Gastroesophageal sphincter (tissue), 4 donors: ENCODE measurements at places on chromosomes 7 and 10. TPM values are rescaled to one million over a fixed set of nuclear protein-coding genes. Genes with fewer than 3 reads are reported as not detected.
A peak's percentile ranks its signal among the peaks of the same experiment; 100 is the strongest.

GPR26 gene
- not detected for total RNA-seq

CYP3A4 gene
- not detected for total RNA-seq

DNA sequence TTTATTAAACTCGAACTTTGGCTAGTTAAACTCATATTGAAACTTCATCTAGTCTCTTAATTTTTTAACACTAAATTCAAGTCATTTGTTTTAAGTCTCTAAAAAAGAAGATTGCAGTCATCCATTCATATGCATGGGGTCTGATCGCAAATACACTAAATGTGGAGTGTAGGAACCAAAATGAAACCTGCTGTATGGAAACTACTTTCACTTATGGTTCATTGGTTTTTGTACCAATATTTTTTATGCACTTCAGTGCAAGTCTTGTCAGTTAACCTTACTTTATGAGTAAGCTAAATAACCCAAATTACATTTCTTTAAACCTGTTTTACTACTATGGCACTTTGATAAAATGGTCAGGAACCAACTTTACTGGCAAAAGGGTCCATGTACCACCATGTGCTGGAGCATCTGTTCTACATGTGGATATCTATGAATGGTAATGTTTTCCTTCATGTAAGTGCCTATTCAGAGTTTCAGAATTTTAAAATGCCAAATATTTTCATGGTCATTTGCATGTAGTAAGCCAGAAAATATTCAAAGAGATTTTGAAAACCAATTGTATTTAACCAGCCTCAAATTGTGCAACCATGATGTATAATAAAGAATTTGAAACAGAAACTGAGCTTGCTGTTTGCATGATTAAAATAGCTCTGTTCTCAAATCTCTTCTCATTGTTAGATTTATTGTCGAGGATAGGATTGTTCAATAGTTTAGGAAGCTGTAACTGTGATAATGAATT, 7.6 kb upstream of the SUPV3L1 start:
- no peak for ATAC-seq

- ATAC-seq: no peak
Observed at GRCh38 chr10:77989081-77989724, 40.1 kb downstream of the POLR3A start.

- no peak for ATAC-seq
Observed at GRCh38 chr7:26461518-26461917, 169.9 kb downstream of the SNX10 start.

DNA sequence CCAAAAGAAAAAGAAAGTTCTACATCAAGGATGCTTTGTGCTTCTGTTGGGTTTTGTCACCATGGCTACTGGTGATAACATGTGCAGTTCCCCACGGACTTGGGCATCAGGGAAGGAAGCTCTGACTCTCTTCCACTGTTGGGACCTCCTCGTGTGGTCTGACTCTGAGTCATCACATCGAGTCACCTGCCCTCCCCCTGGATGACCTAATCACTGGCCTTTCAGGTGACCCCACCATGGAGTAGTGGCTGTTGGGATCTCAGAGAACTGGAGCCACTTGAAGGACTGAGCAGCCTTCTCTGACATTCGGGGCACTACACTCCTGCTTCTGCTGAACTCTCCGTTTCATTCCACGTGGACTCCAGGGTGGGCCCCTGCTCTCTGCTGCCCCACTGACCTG, 60.8 kb upstream of the DOCK1 start:
- ATAC-seq: no peak

DNA sequence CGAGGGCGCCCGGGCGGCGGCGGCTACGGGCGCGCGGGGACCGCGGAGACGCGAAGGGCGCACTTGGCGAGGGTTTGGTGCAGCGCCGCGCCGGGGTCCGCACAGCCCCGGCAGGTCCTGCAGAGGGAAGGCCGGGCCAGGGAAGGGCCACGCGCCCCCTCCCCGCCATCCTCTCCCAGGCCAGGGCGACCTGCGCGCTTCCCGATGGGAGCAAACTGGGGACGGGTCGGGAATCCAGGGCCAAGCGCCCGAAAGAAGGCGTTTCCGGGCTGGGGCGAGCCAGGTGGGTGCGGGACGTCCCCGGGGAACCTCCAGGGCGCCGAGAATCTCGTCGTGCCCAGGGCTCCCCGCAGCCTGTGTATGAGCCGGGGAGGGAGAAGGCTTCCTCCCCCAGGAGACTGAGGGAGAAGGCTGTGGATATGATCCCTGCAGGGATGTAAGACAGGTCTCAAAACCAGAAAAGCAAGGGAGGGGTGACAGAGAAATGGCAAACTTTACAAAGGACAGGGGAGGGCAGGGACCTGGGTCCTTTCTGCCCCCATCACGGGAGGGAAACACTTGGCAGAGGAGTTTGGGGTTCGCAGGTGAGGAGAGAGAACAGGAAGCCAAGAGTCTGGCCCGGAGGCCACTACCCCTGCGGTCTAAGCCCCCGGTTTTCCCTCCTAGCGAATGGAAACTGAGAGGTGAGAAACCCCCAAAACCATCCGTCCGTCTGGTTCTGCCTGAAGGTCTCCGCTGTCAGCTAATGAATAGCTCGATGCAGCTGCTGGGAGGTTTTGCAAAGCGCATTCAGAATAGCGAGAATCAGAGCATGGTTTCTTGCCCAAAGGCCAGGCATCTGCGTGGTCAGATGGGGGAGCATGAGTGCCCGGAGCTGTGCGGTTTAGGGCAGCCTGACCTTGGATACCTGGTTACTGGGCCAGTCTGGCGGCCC, 674 bp downstream of the AMZ1 start:
- ATAC-seq: peak; percentile 8

DNA sequence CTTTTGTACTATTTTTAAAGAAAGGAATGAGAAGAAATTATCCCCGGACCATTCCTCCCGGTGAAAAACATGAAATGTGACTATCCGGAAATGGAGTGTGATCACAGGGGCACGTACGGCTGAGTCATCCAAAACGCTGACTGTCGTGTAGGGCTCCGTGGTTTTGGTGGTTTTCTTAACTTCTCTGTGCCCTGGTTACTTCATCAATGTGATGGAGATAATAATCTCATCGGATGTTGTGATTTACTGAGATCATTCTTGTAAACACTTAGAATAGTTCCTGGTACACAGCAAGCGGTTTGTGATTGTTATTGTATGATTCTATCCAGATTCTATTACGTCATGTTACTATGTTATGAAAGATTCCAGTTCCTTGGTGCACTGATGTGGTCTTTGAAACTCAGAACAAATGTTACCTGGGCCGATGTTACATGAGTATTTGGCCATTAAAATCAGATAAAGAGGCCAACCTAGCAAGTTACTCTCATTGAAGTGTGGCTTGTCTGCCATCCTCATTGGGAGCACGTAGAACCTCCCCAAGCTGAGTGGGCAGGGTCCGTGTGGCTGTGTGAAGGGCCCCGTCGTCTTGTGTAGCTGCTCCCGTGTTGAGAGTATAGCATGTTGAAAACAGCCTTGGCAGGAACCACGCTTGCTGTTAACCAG, 99.5 kb downstream of the CAMK1D start:
- ATAC-seq: peak; percentile 55

PON2 gene
- total RNA-seq: 59.2 TPM

EMX2 gene
- total RNA-seq: 0.32 TPM

DNA sequence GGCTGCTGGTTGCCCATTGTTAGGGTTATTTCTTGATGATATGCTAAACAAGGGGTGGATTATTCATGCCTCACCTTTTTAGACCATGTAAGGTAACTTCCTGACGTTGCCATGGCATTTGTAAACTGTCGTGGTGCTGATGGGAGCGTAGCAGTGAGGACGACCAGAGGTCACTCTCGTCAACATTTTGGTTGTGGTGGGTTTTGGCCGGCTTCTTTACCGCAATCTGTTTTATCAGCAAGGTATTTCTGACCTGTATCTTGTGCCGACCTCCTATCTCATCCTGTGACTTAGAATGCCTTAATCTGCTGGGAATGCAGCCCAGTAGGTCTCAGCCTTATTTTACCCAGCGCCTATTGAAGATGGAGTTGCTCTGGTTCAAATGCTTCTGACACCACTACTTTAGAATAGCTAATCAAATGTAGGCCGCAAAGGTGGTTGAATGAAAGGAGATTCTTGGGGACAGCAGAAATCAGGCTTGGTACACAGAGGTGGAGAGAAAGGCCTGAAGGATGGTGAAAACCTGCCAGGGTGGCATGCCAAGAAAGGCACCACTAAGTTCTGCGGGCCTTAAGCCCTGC, 17.9 kb upstream of the SMO start:
- no peak for ATAC-seq

- no peak for ATAC-seq
Observed at GRCh38 chr10:78567680-78568455, 500.9 kb upstream of the ZMIZ1 start.

DNA sequence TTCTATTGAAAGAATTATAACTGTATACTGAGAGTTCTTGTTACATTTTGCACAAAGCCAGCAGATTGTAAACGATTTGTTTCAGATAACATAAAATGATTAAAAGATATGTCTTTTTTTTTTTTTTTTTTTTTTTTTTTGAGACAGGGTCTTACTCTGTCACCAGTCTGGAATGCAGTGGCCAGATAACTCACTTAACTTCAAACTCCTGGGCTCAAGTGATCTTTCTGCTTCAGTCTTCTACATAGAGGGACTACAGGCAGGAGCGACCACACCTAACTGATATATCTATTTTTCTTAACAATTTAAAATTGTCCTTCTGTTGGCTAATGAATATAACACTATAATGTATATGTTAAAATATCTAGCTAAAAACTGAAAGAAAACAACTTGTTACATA, 317.3 kb upstream of the CACNA2D1 start:
- ATAC-seq: no peak

DNA sequence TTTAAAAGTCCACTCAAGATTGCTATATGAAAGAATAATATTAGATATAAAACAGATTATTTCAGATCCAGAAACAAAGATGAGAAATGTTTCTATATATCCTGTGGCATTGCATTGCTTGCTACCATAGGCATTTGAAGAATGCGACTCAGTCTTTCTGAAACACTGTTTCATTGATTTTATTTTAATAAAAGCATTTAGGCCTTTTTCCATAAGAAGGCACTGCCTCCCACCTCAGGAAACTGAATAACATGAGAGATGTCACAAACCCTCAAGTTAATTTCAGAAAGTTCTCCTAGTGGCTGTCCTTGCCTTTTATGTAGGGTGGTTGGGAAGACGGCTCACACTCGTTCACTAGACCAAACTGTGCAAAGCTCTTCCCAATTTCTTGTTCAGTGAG, 23.3 kb downstream of the PRPS1L1 start:
- no peak for ATAC-seq

GNGT1 gene
- total RNA-seq: not detected

DENND2A gene
- 83.5 TPM for total RNA-seq

UNC5B gene
- 2.9 TPM for total RNA-seq

- ATAC-seq: no peak
Observed at GRCh38 chr10:120253131-120253530, 203.9 kb upstream of the PLPP4 start.

DNA sequence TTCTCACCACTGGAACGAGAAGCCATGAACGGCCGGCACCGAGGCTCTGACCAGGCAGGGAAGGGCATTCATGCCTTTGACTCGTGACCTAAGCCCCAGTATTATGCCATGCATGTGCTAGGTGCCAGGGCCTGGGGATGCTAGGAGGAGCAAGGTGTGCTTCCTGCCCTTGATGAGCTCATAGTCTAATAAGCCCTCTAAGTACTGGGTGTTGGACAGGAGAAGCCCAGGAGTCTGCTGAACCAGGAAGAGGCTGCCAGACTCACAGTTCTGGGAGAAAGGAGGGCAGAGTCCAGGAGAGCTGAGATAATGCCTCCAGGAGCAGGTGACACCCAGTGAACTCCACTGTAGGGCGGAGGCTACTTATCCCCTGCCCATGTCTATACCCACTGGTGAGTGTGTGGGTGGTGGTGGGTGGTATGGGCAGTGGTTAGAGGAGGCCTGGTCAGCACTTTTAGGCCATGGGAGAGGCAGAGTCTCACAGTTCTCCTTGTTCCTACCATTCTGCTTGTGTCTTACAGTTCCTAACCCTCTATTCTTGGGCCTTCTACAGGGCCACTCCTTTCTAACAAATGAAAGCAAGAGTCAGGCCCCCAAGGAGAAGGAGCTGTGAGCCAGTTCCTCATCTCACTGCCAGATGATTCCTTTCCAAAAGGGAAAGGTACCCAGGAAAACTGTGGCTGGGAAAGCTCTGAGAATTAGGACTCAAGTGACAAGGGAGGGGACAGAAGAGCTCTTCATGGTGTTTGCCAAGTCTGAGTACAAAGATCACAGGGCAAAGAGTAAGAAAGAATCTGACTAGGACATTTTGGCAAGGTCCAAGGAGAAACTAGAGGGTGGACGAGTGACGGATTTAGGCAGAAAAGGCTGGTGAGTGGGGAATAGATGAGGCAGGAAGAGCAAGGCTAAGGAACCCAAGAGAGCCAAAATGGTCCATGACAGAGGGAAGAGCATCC, 3.6 kb upstream of the MXI1 start:
- no peak for ATAC-seq

DNA sequence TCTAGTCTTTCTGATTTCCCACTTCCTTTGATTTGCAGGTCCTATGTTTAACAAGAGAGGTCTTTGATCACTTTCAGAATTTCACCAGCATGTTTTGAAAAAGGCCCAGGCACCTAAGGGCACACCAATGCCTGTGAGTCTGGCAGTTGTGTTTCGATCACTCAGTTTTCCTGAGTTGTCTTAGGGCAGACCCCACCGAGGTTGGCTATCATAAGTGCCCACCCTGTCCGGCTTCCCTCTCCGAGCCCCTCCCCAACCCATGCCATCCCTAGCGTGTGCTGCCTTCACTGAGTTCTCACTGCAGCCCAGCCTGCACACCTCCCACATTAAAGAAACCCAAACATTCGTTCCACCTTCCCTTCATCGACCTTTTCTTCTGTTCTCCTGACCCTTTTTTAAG, 257.9 kb downstream of the GRID1 start:
- ATAC-seq: no peak

C7orf57 gene
- total RNA-seq: not detected

- ATAC-seq: no peak
Observed at GRCh38 chr10:35416619-35417312, 80.5 kb downstream of the CCNY start.

- no peak for ATAC-seq
Observed at GRCh38 chr7:112573302-112574039, 92.7 kb downstream of the LSMEM1 start.

EPO gene
- not detected for total RNA-seq

- no peak for ATAC-seq
Observed at GRCh38 chr7:37040330-37040729, 316.0 kb upstream of the AOAH start.

- ATAC-seq: no peak
Observed at GRCh38 chr10:79488870-79489269, 23.5 kb upstream of the EIF5AL1 start.

SFRP4 gene
- 7.0 TPM for total RNA-seq

COPG2 gene
- total RNA-seq: 11.7 TPM

DNA sequence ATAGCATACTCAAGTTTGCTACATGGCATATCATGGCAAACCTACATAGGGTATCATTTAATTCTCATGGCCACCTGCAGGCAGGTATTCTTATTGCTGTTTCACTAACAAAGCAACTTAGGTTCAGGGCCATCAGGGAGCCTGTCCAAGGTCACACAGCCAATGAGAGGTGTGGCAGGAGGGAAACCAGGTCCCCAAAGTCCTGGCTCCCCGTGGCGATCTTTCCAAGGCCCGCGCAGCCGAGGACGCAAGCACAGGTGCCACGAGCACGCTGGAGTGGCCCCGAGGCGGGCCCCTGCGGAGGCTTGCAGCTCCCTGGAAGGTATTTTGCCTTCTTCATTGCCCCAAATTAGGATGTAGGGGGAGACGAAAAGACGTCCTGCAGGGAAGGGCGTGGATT, 20.8 kb downstream of the PRKAG2 start:
- no peak for ATAC-seq

GRCh38 chr10:93039721-93040120, 20.9 kb upstream of the CYP26C1 start:
- no peak for ATAC-seq

FBH1 gene
- total RNA-seq: 108 TPM
